ENCODE measurements at places on chromosomes 6 and 20.
A peak's percentile ranks its signal among the peaks of the same experiment; 100 is the strongest.

GRCh38 chr20:35271073-35271882 is 6.6 kb downstream of the MMP24OS start:
- no peak for DNase-seq

GRCh38 chr6:22133357-22133756 is 163.5 kb downstream of the PRL start:
- DNase-seq, result no peak

GRCh38 chr6:161137320-161137719 is 136.5 kb downstream of the AGPAT4 start:
- DNase-seq, result no peak

DNA sequence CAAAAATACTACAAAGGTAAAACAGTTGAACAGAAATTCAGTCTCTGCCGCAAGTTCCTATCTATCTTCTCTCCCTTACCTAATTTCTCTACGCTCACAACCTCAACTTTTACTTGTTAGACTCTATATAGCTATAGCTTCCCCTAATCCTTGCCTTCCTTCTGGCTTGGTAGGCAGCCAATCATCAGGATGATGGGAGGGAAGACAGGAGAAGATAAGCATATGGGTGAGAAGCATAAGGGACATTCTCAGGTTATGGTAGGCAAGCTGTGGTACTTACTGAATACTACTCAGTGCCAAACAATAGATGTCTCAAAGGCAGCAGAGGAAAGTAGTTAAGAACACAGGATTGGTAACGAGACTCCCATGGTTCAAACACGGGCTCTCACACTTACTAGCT is 7.8 kb downstream of the CCNC start:
- no peak for DNase-seq

DNA sequence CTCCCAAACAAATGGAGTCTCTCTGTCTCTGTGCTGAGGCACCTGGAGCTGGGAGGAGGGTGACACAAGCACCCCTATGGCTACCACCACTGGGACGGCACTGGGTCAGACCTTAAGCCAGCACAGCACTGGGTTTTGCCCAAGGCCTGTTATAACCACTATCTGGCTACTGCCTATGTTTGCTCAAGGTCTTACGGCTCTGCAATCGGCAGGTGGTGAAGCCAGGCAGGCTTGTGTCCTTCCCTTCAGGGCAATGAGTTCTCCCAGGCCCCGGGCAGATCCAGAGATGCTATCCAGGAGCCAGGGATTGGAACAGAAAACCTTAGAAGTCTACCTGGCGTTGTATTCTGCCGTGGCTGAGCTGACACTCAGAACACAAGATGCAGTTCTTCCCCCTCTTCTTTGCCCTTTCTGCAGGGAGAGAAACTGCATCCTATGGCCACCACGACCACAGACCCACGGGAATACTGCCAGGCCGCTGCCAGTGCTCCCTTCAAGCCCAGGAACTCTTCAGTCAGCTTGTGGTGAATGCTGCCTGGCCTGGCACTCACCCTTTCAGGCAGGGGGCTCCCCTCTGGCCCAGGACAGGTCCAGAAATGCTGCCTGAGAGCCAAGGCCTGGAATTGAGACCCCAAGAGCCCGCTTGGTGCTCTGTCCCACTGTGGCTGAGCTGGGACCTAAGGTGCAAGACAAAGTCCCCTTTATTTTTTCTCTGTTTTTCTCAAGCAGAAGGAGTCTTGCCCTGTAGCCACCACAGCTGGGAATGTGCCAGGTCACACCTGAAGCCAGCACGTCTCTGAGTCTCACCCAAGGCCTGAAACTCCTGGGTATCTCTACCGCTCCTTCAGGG is 67.0 kb upstream of the FRMD1 start:
- DNase-seq, result no peak

GRCh38 chr20:16917636-16918035 is 169.5 kb downstream of the OTOR start:
- no peak for DNase-seq

DNA sequence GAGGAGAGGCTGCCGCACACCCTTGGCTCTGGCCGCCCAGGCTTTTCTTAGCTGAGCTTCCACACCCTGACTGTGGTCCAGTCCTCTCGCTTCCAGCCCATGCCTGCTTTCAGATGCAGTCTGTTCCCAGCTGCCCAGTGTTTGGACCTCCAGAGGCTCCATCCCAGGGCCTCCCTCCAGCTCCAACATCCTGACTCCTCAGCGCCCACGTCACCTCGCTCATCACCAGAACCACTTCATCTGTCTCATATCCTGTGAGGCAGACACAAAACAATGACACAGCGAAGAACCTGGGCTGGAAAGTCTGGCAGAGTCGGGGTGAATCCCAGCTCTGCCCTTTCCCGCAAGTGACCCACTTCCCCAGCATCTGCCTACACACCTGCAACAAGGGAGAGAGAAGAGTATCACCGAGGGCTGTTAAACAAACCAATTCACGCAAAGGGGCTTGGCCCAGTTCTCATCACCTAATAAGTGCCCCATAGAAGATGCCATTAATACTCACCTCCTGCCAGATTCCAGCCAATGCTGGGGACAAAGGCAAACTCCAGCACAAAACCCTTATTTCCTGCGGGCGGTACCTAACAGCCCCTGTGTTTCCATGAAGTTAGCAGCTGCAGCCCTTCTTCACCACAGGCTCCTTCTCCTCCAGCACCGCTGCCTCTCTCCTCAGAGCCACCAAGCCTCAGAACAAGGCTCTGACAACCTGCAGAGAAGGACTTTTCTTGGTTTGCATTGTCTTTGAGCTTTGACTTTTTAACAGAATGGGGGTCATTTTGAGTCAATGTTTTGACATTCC is 133.4 kb upstream of the CDH4 start:
- no peak for DNase-seq

GRCh38 chr6:106804346-106805335 is 169.9 kb downstream of the CD24 start:
- no peak for DNase-seq

- DNase-seq, result no peak
These were observed 34.3 kb downstream of the HLA-DMB start for GRCh38 chr6:32906539-32906938.

DNA sequence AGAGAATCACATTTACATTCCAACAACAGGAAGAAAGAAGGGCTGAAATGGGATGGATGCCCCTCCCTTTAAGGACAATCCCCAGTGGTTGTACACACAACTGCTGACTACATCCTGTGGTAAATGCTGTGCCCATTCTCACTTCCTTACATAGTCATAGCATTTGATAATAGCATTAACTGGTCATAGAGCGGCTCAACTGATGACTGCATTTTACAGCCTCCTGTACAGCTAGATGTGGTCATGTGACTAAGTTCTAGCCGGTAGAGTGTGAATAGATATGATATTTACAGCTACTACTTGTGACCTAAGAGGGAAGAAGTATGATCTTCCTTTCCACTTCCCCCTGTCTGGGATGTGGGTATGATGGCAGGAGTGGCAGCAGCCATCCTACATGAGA is 24.7 kb downstream of the KCNK17 start:
- no peak for DNase-seq

DNA sequence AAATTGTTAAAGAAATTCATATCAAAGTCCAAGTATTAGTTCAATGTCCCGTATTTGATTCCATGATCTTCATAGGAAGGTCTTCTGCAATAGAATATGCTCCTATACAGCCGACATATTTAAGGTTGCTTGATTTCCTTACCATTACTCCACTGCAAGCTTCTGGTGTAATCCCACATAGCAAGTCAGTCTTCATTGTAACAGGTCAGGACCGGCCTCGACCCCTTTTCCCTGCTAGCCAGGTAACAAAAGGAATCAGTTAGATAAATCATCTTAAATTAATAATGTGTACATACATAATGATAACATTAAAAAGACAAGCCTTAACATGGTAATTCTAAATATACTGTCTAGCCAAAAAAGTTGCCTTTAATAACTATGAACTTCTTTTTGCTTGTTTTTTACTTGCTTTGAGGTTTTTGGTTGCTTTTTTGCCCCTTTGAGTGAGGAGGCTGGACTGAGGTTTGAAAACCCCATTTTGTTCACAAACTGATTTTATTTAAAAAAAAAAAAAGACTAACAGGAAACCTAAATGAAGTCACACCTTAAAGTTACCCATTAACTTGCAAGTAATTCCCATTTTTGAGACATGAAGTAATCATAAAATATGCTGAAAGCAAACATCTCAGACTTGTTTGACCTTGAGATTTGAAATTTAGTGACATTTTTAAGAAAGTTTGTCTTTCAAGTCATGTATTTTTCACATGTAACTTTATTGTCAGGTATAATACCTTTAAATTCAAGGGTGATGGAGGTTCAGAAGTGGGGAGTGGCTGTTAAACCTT is 19.2 kb upstream of the SNX14 start:
- DNase-seq, result no peak

DNA sequence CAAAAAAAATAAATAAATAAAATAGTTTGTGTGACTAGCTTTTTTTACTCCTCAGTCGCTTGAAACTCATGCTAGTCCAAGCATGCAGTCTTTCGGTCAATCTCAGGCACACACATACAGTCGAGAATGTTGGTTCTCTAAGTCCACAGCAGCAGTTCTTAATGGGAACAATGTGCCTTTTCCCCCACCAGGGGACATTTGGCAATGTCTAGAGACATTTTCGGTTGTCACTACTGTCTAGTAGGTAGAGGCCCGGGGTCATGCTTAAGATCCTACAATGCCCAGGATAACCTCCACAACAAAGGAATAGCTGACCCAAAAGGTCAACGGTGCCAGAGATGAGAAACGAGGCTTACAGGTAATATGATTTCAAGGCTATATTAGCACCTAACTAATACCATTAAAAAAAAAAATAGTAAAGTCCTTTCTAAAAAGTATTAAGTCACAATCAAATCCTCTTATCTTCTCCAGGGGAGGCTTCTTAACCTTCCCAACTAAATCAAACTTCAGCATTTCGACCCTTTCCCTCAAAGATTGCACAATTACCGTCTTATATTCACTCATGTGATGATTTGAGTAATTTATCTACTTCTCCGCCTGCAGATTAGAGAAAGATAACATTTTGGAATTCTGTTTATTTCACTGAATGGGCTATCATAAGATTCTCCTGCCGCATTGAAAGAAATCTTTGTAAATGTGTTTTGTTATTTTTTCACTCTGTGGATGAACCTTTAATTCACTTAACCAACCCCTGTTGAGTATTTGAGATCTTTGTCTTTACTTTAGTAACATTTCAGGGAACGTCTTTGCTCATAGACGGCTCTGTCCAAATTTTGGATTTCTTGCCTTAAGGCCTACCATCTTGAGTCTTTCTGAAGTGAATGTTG is 8.1 kb upstream of the SALL4 start:
- DNase-seq, result no peak

- DNase-seq, result no peak
These were observed 28.6 kb upstream of the ENPP5 start for GRCh38 chr6:46199387-46199786.

DNA sequence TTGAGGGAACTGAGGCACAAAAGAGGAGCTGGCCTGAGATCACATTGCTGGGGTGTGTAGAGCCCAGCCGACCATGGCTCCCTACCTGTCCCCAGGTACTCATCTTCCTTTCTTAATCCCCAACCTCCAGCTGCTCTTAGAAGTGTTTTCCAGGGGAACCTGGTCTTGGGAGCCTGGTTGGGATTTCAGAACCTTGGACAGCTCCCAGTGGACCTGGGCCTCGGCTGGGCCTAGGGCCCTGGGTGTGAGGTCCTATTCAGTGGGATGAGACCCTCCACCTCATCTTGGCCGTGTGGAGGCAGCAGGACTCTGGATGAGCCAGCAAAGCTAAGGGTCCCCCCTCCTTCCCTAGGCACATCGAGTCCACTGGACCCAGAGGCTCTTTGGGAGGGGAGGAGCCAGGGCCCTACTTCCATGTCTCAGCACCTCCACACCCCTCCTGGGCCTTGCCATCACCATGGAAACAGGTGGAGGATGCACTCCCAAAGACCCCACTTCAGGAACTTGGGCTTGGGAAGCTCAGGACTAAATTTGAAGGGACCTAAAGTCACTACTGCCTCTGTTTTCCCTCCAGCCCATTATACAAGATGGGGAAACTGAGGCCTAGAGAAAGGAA is 38.5 kb downstream of the DLGAP4 start:
- peak; percentile 32 for DNase-seq

GRCh38 chr6:50056242-50056641 is 6.5 kb upstream of the DEFB112 start:
- no peak for DNase-seq

DNA sequence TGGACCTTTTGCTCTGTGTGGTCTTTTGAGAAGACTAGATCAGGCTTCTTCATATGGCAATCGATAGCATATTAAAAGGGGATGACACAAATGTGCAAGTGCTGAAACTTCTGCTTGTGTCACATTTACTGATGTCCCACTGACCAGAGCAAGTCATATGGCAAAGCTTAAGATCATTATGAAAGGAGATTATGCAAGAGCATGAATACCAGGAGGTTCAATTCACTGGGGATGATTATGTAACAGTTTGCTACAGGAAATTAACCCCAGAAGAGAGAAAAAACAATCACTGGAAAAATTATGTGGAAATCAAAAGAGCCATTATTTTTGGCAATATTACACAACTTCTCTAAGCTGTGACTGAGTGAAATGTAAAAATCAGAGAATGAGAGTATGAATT is 13.7 kb upstream of the PRDM13 start:
- DNase-seq, result no peak

DNA sequence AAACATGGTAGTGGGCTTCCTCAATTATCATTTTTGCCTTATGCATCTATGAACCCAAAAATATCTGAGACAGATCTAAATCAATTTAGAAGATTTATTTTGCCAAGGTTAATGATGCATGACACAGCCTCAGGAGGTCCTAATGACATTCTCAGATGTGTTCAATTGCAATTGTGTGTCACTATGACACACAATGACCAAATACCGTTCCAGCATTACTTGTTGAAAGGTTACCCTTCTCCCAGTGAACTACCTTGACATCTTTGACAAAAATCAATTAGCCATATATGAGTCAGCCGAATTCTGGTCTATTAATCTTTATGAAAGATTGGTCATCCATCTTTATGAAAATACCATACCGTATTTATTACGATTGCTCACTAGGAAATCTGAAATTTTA is 592.5 kb upstream of the GJE1 start:
- no peak for DNase-seq

DNA sequence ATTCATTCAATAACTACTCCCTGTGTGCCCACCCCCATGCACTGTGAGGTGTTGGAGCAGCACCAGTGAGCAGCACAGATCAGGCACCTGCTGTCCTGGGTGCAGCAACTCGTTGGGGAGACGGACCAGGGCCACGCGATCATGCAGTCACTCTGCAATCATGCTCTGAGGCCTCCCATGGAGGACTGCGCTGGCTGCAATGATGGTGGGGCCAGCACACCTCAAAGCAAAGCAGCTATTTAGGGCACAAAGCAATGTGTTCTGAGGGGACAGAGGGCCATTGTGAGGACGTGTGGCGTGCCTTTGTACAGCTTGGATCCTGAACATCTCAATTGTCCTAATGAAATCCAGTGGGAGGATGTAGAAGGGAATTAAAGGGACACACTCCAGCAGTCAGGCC is 41.0 kb upstream of the MPC1 start:
- no peak for DNase-seq
